GM18507 (cell line): ENCODE measurements at places on chromosomes 3 and 15.

GRCh38 chr3:186151077-186151971 lies 42.4 kb upstream of the ETV5 start:
- no peak for DNase-seq

- DNase-seq = no peak
These were observed 1.9 kb upstream of the CCNDBP1 start for GRCh38 chr15:43183270-43183669.

DNA sequence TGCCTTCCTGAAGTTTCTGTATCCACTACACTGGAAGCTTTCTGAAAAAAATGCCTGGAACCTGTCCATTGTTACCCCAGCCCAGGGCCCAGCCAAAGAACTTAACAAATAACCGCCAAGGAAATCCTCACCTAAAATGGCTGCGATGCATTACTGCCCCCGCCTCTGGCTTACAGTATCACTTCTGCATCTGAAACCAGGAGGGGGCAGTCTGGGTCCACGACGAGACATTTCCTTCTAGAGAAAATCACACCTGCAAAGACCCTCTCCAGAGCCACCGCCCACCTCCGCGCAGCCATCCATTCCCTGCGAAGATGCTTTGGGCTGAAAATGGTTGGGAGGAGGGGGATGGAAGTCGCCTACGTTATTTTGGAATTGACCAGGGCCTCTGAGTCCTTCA lies 22.4 kb upstream of the CELF6 start:
- no peak for DNase-seq

GRCh38 chr3:110754212-110754916 lies 317.3 kb upstream of the NECTIN3 start:
- DNase-seq = no peak

GRCh38 chr3:67858492-67858891 lies 204.1 kb upstream of the SUCLG2 start:
- DNase-seq = no peak

GRCh38 chr15:40790718-40791117 lies 16.2 kb upstream of the ZFYVE19 start:
- DNase-seq = no peak

DNA sequence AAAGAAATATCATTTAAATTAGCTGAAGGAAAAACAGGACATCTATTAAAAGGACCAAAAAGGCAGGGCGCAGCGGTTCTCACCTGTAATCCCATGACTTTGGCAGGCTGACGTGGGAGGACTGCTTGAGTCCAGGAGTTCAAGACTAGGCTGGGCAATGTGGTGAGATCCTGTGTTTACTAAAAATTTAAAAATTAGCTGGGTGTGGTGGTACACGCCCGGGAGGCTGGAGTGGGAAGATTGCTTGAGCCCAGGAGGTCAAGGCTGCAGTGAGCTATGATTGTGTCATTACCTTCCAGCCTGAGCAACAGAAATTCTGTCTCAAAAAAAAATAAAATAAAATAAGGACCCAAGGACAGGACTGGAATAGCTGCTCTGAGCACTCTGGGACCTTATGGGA lies 16.2 kb upstream of the HERC1 start:
- DNase-seq = no peak

DNA sequence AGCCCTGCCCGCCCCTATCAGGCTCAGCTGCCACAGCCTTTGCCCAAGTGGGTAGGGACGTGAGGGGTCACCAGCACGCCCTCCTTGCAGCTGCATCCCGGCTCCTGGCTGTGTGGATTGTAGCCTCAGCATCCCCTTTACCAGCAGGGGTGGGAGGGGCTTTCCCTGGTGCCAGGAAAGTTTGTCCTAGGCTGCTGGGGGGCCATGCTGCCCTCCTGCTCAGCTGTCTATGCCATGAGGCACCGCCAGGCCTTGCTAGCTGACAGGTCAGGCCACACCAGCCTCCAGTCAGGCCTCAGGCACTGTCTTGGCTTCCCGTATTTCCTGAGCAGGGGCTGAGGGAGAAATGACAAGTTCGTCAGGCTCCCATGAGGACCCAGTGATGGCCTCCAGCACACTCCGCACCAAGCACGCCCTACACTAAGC lies 32.3 kb downstream of the TKT start:
- DNase-seq = no peak

GRCh38 chr3:107024551-107025026 lies 352.6 kb upstream of the CCDC54 start:
- DNase-seq = no peak

- no peak for DNase-seq
These were observed 72.8 kb downstream of the GALK2 start for GRCh38 chr15:49242820-49243219.

- DNase-seq = peak; percentile 81
These were observed 12.9 kb upstream of the CPNE9 start for GRCh38 chr3:9690451-9691450.

DNA sequence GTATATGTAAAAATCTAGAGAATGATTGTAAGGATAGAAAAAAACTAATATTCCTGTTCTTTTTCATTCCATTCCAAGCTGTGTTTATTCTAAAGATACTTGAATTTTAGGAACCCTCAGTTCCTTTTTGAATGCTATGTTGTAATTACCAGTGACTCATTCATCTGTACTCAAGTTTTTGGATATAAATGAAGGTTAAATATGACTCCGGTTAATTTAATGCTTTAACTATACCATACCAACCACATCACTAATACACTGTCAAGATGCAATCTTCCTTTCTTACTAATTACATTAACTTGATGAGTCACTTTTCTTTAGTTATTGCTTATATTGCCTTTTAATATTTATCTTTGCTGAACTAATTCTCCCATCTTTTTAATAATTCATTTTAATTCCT lies 68.8 kb upstream of the ZNF148 start:
- no peak for DNase-seq

GRCh38 chr3:140148824-140149390 lies 213.9 kb downstream of the CLSTN2 start:
- DNase-seq = no peak

GRCh38 chr3:9712415-9712814 lies 8.8 kb downstream of the CPNE9 start:
- no peak for DNase-seq

GRCh38 chr3:165382672-165383071 lies 186.5 kb upstream of the SLITRK3 start:
- no peak for DNase-seq

DNA sequence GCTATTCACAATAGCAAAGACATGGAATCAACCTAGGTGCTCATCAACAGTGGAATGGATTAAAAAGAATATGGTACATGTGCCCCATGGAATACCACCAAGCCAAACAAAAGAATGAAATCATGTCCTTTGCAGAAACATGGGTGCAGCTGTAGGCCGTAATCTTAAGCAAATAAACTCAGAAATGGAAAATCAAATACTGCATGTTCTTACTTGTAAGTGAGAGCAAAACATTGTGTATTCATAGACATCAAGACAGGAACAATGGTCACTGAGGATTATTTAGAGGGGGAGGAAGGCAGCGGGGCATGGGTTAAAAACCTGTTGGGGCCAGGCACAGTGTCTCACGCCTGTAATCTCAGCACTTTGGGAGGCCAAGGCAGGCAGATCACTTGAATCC lies 304.7 kb upstream of the ROBO2 start:
- no peak for DNase-seq

DNA sequence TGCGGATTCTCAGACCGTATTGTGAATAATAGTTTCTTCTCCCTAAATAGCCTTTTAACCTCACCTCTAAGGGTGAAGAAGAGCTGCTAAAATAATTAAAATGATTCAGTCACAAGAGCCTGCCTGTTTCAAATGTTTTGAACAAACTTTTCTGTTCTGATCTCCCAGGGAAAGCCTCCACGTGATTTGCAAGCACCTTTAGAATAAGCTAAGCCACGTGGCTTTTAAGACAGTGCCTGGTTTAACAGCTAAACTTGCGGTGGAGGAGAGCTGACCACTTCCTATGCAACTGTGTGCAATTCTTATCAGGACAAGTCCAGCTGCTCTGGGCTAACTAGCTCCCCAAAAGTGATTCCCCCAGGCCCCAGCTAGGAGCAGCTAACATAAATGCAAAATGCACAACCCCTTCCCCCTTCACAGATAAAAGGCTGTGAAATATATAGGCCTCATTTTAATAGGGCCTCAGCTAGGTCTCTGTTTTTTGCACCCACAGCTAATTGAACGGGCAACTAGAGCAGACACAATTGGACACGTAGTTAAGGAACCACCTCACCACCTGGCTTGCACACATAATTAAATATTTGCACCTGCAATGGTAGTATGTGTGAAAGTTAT lies 401.2 kb upstream of the NR2F2 start:
- no peak for DNase-seq

DNA sequence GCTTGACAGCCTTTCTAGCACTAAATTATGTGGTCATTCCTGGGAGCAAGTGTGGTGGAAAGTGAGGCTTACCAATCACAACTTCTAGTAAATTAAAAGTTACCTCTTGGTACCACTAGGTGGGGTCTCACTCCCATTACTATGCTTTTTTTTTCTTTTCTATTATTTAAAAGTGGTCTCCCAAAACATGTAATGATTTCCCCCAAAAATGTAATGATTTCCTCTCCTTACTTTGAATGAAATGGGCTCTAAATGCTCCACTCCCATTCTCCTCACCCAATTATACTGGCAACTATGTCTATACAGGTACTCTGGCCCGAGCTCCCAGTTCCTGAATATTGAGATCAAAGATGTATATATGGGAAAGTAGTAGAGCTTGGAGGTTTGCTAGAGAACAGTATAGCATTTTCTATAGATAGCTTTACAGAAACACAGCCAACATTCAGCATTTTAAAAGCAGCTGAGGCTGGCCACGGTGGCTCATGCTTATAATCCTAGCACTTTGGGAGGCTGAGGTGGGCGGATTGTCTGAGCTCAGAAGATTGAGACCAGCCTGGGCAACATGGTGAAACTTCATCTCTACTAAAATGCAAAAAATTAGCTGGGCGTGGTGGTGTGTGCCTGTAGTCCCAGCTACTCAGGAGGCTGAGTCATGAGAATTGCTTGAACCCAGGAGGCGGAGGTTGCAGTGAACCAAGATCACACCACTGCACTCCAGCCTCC lies 70.9 kb downstream of the DCUN1D1 start:
- DNase-seq = no peak

- DNase-seq = no peak
These were observed 113.5 kb upstream of the LMOD3 start for GRCh38 chr3:69235882-69236281.

GRCh38 chr3:52093756-52094545 lies 37.6 kb upstream of the DUSP7 start:
- DNase-seq = no peak
